Stimulated activated CD8-positive, alpha-beta memory T cell treated with anti-CD3 and anti-CD28 coated beads, Interleukin-7, amount 100 ng/mL, for 1 hour (primary cell): ENCODE measurements at places on chromosomes 12 and 14.

- no peak for DNase-seq
Measured at GRCh38 chr14:61472011-61472672, 150.8 kb downstream of the PRKCH start.

GRCh38 chr12:49109641-49110463, 795 bp downstream of the LMBR1L start:
- DNase-seq, result no peak

- DNase-seq, result no peak
Measured at GRCh38 chr14:28653521-28653920, 113.1 kb upstream of the FOXG1 start.

- no peak for DNase-seq
Measured at GRCh38 chr12:53060721-53061276, 10.9 kb downstream of the TNS2 start.

- DNase-seq, result no peak
Measured at GRCh38 chr12:74337951-74338350, 199.7 kb upstream of the ATXN7L3B start.

DNA sequence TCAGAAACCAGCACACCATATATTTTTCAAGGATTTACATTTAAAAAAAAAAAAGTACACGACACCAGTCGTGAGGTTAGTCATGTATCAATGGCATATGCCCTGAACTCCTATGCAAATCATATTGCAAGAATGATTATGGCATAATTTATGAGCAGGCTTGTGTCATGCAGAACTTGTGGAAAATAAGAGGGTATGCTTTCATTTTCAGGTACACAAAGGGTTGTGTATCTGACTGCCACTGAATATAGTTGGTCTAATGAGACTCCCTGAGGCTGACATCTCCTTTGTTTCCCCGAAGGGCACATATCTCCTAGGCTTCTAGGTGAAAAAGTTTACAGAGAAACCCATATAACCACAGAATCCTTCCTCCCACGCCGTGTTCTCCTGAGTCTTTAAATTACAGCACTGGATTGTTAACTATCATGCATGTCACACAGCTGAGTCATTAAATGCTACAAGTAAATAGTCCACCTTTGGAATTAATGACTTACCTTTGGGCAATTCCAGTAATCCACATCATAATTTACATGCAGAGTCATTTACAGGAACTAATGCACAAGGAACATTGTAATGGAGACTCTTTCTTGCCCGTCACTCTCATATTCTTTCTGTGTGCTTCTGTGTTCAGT, 356.7 kb upstream of the DIO2 start:
- no peak for DNase-seq

- no peak for DNase-seq
Measured at GRCh38 chr12:90080616-90081015, 372.0 kb upstream of the ATP2B1 start.

DNA sequence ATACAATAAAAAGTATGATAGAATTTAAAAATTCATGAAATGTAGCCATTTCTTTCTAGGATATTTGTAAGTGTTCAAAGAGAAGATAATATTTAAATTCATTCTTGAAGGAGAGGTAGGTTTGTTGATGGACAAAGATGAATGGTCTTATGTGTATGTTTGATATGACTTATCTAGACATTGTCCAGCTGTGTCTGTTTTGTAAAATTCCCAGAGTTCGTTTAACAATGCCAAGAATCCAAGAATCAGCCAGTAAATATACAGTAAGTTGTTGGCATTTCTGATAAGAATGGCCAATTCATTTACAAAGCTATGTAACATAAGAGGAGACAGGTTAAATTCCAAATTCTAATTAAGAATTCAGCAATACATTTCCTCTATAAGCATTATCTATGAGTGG, 150.9 kb downstream of the ADAMTS20 start:
- no peak for DNase-seq

- DNase-seq, result no peak
Measured at GRCh38 chr12:32993404-32993803, 96.8 kb upstream of the PKP2 start.

DNA sequence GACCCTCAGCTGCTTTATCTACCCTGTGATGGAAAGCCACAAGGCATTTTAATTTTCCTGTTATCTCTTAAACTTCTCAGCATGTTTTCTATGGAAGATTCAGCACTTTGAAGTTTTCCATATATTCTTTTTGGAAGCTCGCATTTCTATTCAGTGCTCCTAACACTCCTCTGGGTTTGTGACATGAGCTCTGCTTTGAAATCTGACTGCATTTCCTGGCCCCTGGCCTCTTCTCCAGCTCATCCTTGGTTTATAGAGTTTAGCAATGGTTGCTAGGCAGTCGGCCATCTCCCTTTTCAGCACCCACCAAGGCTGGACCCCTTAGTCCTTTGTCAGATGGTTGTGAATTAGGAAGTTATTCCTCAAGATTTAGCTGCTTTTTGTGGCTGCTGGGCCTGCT, 150.6 kb downstream of the KCNA5 start:
- DNase-seq, result no peak

DNA sequence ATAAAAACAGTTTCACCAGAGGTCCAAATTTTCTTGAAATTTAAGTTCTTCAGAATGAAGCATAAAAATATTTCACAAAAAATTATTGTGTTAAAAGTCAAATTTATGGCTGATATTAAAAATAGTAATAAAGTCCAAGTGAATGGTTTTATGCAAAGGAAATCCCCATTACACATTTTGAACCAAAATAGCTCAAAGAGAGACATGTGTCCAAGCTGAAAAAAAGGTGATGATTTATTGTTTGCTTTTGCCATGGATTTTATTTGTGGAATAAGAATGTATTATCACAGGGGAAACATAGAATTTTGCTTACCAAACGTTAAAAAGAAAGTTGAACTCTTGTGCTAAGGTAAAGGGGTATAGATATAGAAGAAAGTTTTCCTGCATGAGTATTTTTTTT, 4.6 kb downstream of the FOXG1 start:
- no peak for DNase-seq

DNA sequence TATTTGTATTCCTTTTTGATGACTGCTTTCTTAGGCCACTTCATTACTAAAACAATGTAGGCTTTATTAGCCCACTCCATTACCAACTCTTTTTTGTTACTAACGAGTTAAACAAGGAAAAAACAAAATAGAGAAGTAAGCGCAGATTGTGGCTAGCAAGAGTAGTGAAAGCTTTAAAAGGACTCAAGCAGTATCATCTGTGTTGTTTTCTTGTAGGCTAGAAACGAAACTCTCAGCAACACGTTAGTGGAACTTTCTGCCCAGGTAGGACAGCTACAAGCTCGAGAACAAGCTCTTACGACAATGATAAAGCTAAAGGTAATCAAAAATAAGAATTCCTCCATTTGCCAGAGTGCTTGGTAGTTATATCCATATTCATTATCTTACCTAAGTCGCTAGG, 11.1 kb downstream of the CCDC62 start:
- no peak for DNase-seq

DNA sequence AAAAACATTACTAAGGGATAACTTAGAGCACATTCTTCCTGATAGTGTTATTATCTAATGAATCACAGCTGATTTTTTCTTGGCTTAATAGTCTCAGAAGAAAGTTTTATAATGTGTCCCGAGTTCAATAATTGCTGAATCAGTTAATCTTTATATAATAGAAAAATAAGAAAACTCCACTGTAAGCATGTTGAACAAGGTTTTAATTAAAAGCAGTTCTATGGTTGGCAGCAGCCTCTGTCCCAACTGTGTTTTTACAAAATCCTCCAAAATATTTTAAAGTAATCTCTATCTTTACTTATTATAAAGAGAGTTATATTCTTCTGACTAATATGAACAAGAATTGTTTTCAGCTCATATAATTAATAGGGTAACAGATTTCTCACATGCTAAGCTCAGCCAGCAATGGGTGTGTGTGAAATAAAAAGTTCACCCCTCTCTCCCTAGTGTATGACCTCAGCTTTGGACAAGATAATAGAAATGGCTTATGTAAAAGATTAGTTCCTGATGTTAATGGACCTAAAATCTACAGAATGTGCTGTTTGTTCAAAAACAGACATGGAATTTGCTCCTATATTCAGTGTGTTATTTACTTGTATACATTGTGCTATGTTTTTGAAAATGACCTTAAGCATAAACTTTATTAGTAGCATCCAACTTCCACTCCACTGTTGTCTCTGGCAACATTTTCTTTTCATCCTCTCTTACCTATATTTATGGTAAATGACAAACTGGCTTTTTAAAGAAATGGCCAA, 67.1 kb upstream of the DCN start:
- no peak for DNase-seq

DNA sequence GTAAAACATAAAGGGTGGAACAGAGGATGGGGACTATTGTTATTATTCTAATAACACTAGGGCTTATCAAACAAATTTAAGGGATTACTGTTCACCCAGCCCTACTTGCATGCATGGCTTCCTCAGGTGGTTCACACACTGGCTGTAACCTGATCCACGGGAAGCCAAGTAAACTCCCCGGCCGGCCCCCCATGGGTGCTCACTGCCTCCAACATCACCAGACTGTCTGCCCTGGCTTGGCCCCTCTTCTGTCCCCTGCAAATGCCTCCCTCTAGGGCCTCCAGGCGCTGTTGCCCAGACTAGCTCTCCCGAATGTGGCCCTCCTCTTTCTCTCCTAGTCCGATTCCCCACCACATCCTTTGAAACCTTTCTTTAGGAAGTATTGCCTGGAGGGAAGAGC, 18.6 kb downstream of the FAIM2 start:
- DNase-seq, result no peak

- no peak for DNase-seq
Measured at GRCh38 chr14:33948869-33949408, 1.9 kb downstream of the EGLN3 start.

DNA sequence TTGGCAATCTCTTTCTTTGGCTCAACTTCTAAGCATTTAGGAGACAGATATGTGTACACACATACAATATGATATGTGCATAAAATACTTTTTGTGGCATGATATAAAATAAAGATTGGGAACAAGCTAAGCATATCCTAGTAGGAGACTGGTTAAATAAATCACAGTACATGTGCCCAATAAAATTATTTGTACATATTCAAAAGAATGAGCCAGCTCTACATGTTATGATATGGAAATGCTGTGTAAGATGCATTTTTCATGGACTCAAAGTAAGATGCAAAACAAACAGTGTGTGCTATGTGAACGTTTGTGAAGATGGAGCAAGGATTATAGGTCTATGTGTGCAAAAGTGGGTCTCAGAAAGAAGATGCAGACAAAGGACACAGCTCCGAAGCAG, 311.4 kb downstream of the TMEM132D start:
- DNase-seq, result no peak

GRCh38 chr14:106276326-106277267, 750.2 kb downstream of the TMEM121 start:
- no peak for DNase-seq

DNA sequence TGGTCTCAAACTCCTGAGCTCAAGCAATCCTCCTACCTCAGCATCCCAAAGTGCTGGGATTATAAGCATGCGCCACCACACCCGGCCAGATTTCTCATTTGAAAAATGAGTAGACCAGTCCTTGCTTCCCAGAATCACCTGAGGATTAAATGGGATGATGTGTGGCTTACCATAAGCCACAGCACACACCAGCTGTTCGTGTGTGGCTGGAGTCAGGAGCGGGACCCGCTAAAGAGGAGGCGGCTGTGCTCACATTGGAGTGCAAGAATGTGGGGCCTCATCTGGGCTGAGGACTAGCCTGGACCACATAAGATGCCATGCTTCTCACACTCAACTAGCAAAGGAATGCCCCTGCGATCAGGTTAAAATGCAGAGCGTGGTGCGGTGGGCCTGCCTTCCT, 6.7 kb upstream of the ALDH2 start:
- no peak for DNase-seq

GRCh38 chr12:113816866-113817265, 149.3 kb downstream of the RBM19 start:
- DNase-seq, result no peak

DNA sequence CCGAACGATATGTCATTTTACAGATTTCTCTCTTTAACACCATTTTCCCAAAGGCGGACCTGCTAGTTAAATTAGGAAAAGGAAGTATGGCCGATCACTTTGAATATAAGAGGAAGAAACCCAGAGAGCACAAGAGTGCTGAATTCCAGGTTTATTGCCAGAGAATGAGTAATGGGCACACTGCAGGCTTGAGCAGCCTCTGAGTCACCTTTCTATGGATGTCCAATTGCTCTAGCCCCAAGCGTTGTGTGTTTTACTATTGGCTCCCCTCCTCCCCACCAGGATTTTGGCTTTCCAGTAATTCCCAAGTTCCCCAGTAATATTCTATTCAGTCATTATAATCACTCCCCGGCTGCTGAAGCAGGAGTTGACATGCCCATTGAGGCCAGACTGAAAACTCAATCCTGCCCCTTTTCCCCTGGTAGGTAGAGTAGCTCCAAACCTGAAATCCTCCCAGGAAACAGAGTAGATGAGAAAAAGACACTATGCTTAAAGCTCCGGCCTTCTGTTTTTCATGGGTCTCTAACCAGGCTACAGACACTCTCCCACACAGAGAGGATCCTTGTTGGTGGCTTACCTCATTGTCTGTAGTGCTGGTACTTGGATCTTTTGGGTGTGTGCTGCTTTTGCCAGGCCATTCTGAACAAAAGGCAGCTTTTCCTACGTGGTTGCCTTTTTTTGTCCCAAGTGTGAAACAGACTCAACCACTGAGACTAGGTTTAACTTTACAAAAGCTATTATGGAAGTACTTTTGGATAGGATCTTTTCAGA, 704.3 kb upstream of the FLRT2 start:
- no peak for DNase-seq

- no peak for DNase-seq
Measured at GRCh38 chr12:68156636-68157035, 2.9 kb downstream of the IFNG start.

- no peak for DNase-seq
Measured at GRCh38 chr12:108296945-108297344, 42.2 kb downstream of the CMKLR1 start.
